ENCODE measurements at places on chromosomes 1 and 21.

- no peak for DNase-seq
Observed at GRCh38 chr1:24963099-24963872, 33.2 kb upstream of the RUNX3 start.

DNA sequence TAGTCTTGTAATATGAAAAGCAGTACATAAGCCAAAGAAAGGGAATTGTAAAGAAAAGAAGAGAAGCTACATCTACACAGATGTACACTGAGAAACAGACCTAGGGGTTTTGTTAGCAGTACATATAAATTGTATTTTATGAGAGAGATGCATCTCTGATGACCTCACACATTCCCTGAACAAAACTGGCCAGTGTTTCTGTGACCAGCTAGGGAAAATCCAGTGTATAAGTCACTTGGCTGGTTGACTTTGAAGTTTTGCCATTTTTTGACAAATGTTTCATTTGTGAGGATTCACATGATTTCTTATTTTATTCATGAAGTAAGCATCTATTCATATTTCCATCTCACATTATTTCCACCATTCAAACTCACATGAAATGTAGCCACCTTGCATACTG, 28.3 kb upstream of the DYNLT5 start:
- no peak for DNase-seq

GRCh38 chr1:70910013-70910412, 137.6 kb downstream of the PTGER3 start:
- DNase-seq, result no peak

DNA sequence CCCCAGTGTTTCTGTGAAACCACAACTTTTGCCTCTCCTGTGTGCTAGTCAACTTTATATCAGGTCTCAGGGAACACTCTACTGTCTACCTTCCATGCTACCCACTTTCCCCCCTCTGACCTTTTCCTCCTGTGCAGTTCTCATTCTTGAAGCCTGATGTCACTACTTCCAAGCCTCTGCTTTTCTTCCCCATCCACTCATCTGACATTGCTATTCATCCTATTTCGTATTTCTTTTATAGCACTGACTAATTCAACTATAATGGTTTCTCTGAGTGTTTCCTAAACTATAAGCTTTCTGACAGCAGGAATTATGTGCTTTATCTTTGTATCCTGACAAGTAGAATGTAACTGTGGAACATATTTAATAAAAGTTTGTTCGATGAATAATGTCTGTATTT, 18.2 kb upstream of the DPH5 start:
- DNase-seq, result no peak

GRCh38 chr1:99707535-99708142, 58.8 kb downstream of the FRRS1 start:
- DNase-seq, result peak; percentile 59

- DNase-seq, result no peak
Observed at GRCh38 chr21:43306911-43307676, 119.8 kb downstream of the SIK1 start.

- no peak for DNase-seq
Observed at GRCh38 chr1:235416662-235417049, 49.4 kb downstream of the TBCE start.

DNA sequence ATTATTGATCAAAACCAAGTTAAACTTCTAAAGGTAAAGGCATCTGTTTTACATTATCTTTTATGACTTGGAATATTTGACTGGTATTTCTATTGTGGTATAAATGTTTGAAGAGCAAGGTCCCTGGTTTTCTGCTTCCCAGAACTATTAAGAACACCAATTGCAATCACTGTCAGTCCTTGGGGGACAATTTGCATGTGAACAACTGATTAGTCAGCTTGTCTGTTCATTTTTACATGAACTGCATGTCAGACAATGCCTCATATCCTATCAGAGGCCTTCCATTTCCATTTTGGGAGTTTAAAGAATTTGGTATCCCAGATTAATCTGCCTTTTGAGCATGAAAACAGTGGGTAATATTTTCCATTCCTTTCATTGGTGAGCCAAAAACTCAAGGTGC, 654.9 kb upstream of the USP24 start:
- DNase-seq, result no peak

GRCh38 chr1:236465231-236465958, 58.4 kb upstream of the LGALS8 start:
- no peak for DNase-seq

DNA sequence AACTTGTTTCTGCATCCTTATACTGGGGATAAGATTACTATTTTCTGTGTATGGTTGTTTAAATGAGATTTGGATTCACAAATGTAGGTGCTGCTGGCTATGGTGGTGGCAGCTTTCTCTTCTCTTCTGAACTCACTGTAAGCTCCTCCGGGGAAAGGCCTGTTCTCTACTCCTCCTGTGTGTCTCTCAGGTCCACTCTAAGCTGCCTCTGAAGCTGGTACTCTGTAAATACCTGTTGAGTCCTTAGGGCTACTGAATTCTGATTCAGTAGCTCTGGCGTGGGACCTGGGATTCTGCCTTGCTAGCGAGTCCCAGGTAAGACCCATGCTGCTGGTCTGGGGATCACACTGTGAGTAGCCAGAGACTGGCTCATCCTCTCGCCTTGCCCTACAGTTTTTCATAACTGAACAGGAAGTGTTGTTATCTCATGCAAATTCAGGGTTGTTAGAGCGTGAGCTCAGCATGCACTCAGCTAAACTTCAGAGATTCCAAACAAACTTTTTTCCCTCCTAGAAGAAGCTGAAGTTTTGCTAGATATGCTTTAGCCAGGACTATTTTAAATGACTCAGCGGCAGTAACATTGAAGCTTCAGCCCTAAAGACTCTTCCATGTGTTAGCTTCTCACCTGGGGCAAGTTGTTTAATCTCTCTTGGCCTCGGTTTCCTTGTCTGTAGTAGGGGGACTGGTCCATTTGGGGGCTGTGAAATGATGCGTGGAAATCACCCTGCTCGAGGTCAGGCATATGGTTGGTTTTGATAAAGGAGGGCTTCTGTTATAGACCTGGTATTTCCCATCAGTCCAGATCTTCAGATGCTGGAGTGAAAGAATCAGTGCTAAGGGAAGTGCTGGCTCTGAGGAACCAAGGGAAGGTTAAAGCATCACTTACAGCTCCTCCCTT, 271.5 kb upstream of the TMEM51 start:
- no peak for DNase-seq

DNA sequence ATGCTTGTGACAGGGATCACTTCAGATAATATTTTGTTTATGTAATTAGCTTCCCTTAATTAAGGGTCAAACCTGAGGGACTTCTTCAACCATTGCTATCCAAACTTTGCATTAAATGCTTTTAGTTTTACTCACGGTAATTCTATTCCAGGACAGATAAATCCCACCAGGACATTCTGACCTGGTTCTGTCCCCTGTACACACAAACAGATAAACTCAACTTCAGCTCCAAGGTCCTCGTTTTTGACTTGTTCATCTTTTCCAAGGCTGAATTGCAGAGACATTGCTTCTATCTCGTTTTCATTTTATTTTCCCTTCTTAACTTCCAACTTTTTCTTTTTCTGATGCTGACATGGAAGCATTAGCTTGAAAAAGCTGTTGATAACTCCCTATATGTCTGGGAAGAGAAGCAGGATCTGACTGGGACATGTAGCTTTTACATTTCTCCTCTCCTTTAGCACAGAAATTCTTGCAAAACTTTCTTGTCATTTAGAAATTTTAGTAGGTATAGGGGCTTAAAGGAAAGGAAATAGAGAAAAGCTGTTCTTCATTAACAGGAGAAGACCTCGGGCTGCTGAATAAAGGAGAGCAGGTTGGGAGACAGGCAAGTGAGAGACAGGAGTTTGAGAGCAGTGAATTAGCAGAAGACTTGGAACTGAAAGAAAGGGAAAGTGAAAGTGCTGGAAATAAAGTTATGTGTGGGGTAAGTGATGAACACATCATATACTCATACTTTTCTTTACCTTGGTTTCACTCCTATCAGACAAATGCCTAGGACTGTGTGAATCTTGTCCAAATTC, 231.7 kb upstream of the B3GALT2 start:
- DNase-seq, result peak; percentile 7

DNA sequence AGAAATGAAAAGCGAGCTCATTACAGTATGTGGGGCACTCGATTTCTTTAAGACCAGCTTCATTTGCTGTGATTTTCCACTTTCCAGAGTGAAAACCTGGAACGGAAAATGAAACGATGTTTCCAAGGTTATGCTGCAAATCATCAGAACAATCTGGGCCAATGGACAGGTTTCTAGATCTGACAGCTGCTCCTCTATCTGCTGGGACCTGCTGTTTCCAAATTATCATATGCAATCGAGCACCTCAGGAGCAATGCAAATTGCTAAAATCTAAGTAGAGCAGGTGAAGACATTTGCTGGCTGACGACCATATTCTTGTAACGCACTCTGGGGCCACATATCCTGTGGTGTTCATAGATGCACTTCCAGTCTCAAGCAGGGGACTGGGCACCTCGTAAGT, 39.7 kb upstream of the TIAM1 start:
- no peak for DNase-seq

DNA sequence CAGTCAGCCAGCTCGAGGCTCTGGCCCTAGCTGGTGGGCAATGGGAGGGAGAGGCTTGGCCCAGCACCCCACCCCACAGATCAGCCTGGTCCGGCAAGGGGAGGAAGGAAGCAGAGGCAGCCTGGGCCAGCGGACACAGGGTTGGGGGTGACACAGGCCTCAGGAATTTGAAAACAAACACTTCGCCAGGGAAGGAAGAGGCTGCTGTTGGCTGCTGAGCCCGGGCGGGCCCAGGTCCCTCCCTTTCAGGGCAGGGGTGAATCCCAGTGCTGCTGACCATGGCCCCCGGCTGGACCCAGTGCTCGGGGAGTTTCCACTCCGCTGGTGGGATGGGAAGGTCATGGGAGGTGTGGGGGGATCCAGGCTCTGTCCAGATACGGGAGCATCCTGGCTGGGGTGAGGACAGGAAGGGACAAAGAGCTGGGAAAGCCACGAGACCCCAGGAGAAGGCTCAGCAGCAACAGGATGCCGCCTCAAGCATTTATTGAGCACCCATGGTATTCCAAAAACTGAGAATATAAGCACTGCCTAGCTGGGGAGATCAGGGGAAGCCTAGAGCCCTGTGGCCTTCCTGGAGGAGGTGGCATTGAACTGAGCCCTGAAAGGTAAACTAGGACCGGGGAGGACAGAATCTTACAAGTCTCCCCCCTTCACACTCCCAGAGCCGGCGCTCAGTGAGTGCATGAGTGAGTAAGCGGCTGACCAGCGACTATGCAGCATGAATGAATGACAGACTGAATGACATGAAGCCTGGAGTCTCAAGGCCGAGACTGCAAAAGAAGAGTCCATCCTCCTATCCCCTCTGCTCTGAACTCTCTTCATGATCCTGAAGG, 26.2 kb upstream of the EPHA2 start:
- no peak for DNase-seq

- no peak for DNase-seq
Observed at GRCh38 chr1:236167578-236167977, 25.2 kb downstream of the GPR137B start.

DNA sequence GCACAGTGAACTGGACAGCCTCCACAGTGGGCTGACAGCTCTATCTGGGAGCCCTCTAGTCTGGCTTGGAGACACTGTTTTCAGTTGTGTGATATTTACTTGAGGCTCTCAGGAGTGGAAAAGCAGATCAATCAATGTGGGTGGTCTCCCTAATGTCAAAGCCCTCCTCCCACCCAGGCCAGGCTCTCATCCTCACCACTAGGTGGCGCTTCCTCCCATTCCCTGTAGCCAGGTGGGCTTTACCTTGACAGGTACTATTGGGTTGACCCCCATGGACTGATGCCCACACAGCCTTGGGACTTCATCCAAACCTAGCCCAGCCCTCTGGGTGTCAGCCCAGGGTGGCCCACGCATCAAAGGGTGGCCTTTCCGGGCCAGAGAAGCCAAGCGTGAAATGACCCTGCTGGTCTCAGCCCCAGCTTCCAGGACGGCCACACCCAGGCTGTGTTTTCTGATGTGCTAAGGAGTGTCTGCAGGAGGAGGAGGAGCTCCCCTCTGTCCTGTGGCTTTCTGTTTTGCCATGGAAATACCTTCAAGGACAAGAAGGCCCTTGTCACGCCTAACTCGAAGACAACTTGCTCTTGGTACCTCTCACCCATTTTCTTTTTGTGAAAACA, 54.0 kb downstream of the CLIC6 start:
- no peak for DNase-seq

GRCh38 chr21:29638761-29639327, 301.0 kb downstream of the GRIK1 start:
- DNase-seq, result peak; percentile 80

- DNase-seq, result no peak
Observed at GRCh38 chr1:184650177-184650866, 104.3 kb downstream of the EDEM3 start.

DNA sequence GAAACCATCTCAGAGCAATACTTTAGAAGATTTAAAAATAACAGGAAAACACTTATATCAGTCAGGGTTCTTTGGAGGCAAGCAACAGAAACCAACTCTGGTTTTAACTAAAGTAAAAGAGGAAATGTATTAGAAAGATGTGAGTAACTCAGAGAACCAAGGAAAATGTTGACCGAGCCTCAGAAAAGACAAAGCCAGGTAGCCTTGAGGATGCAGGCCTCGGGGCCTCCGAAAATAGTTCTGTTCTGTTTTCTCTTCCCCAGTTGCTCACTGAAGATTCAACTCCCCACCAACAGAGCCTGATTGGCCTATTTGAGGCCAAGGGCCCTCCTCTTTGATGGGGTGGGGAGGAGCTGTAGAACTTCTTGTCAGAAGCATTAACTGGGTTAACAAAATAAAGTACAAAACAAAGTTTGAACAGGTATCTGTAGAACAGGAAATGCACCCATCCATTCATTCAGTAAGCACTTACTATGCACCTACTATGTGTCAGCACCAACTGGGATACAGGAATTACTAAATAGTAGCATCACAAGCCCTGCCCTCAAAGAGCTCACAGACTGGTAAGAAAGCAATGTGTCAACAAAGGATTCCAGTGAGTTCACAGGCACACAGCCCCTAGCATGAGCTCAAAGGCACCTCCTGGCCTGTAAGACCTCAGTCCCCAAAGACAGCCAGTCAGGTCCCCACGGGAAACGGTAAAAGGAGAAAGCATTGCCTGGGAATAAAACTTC, 12.6 kb downstream of the SLAMF8 start:
- DNase-seq, result no peak

GRCh38 chr1:29465755-29466154, 229.4 kb downstream of the PTPRU start:
- DNase-seq, result no peak

DNA sequence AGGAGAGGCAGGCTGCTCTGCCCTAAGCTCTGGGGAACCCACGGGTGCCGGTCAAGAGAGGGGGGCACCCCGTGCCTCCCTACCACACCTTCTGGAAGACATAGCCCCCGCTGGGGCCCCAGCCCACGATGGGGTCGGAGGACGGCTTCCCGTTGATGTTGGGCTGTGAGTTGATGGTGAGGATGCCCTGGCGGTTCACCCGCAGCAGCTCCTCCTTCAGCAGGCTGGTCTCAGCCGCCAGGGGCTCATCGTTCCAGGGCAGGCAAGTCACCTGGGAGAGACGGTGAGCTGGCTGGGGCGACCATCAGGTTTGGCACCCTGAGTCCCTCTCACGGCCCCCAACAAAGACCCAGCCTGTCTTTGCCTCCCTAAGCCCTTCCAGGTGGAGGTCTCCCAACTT, 11.9 kb downstream of the MTHFR start:
- DNase-seq, result no peak

All from CD14-positive monocyte (primary cell).